ENCODE measurements at places on chromosomes 2 and 18. TPM values are rescaled to one million over a fixed set of nuclear protein-coding genes. Genes with fewer than 3 reads are reported as not detected.

The HIBCH gene
- 24.7 TPM for total RNA-seq

The BAZ2B gene
- total RNA-seq = 69.8 TPM

The ABCG8 gene
- total RNA-seq = not detected

The KCNK3 gene
- total RNA-seq = not detected

The SIX3 gene
- not detected for total RNA-seq

The OR6B2 gene
- not detected for total RNA-seq

The ACTR1B gene
- 50.2 TPM for total RNA-seq

The DCDC2C gene
- not detected for total RNA-seq

The LIPG gene
- 96.2 TPM for total RNA-seq

The PSMD14 gene
- total RNA-seq = 83.6 TPM

The TRPM8 gene
- total RNA-seq = not detected

The PLEKHM3 gene
- 8.5 TPM for total RNA-seq

The KLHL14 gene
- not detected for total RNA-seq

The RESP18 gene
- not detected for total RNA-seq

The MEP1B gene
- not detected for total RNA-seq

The DLX1 gene
- not detected for total RNA-seq

The TEKT4 gene
- total RNA-seq = not detected

The DSC2 gene
- total RNA-seq = not detected

The CPO gene
- not detected for total RNA-seq

The PDCD1 gene
- not detected for total RNA-seq

The GALNT14 gene
- 0.40 TPM for total RNA-seq

The REG3A gene
- total RNA-seq = not detected

The LYG2 gene
- total RNA-seq = not detected

The FSHR gene
- not detected for total RNA-seq

The AGXT gene
- not detected for total RNA-seq

The SOX11 gene
- not detected for total RNA-seq

The C1D gene
- total RNA-seq = 11.4 TPM

The MROH2A gene
- total RNA-seq = not detected

The LYPD1 gene
- 76.6 TPM for total RNA-seq

The CNDP1 gene
- not detected for total RNA-seq

The EMILIN1 gene
- 16.6 TPM for total RNA-seq

Data from endothelial cell of umbilical vein (primary cell).